ENCODE measurements at places on chromosomes 13 and 19. TPM values are rescaled to one million over a fixed set of nuclear protein-coding genes. Genes with fewer than 3 reads are reported as not detected.

KIR2DL1 gene
- not detected for total RNA-seq

SIGLEC5 gene
- not detected for total RNA-seq

BRME1 gene
- 0.87 TPM for total RNA-seq

DHDH gene
- total RNA-seq, result not detected

LAMP1 gene
- total RNA-seq, result 124 TPM

SIGLEC8 gene
- total RNA-seq, result not detected

S1PR4 gene
- under 0.01 TPM for total RNA-seq
